ENCODE measurements at places on chromosomes 7 and 10. TPM values are rescaled to one million over a fixed set of nuclear protein-coding genes. Genes with fewer than 3 reads are reported as not detected.

DNA sequence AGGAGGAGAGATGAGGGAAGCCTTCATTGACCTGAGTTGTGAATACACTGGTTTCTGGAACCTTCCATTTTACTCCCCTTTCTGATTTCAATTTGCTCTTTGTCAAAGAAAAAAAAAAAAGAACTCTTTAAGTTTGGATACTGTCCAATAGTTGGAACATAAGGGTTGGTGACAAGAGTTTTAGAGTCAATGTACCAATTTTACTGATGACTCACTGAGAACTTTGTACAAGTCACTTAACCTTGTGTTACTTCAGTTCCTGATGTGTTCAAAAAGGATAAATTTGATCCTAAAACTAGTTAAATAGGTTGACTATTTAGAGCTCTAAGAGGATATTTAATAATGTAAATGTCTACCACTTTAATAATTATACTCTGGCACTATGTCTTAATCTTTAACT lies 4.1 kb upstream of the CDK14 start:
- DNase-seq, result no peak

The EPHA1 gene
- 20.4 TPM for polyA plus RNA-seq

- no peak for DNase-seq
Measured at GRCh38 chr7:2034291-2035201, 198.2 kb downstream of the MAD1L1 start.

- DNase-seq, result no peak
Measured at GRCh38 chr7:7569081-7569527, 2.4 kb downstream of the MIOS start.

DNA sequence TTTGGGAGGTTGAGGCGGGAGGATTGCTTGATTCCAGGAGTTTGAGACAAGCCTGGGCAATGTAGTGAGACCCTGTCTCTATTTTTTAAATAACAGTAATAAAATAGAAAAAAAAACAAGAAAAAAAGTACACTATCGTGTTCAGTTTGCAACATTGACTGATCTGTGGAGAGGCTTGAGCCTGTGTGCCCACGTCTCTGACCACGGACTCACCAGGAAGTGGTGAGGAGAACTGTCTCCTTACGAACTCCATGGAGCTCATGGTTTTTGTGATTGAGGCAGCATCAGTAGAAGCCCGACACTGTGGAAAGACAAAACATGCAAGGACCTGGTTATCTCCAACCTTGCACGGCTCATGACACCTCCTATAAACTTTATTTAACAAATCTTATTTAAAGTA lies 23.9 kb upstream of the DNAJB6 start:
- no peak for DNase-seq

DNA sequence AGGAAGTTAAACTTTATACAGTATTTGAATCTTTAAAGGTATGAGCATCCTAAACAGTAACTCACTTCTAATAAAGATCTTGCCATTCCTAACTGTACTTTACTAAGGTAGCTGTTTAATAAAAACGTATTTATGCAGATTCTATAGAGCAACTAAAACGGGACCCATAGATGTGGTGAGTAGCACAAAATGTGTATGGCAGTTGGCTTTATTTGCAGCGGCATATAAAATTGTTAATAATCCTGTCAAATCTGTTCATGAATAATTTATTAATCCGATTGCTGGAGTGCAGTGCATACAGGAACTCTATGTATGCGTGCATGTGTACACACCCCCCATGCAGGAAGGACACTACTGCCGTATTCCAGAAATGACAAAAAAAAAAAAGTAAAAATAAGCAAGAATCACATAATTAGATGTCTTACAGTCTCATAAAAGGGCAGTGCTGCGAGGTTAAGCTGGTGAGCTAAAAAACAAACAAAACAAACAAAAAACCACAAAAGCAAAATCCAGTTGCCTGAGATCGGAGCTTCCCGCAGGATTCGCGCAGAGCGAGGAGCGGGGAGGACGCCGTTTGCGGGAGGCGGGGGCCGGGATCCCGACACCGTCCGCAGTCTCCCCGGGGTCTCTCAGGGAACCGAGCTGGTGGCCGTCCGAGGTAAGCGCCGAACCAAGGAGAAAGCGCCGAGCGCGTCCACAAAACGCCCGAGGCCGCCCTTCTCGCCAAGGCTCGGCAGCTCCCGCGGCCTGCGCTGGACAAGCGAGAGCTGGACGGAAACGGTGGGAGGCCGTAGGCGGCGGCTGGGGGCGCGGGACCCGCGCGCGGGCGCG lies 518 bp upstream of the COMMD3 start:
- DNase-seq, result no peak

DNA sequence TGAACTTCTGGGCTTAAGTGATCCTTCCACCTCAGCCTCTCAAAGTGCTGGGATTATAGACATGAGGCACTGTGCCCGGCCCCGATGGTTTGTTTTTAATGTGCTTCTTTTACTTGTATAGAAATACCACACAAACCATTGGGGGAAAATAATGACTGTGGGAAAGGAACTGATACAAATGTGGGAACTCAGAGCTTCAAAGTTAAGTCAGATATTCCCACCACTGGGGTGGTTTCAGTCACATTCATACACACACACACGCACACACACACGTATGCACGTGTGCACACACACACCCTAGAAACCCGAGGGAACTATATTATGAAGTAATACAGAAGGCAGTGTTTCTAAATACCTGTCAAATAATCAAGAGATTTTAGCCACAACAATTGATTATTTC lies 17.0 kb downstream of the CPA4 start:
- DNase-seq, result no peak

DNA sequence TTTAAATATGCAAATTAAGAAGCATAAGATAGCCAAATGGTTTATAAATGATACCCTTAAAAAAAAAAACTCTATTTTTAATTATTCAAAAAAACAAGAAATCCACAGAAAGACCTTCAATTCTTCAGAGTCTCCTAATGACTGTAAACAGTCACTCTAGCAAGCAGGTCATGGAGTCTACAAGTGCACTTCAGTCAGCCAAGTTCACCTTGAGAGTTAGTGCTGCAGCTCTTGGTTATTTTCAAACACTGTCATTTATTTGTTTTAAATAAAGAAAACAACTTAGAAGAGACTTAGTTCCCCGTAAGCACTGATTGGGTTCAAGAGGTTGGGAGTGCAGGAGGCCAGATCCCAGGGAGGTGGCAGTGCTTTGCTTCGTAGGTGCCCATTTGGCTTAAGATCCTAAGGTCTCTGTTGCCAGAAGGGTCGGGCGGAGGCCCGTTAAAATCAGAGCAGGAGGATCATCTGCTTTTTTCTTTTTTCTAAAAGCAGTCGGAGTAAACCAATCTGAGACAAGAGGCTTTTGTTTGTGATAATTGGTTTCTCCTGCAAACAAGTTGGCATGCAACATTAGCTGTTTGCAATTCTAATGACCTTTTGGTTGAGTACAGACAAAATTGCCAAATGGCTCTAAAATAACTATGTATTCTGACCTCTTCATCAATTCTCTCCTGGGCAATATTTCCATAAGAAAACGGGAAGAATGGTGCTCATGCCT lies 86.4 kb upstream of the ELMO1 start:
- no peak for DNase-seq

The HOXA13 gene
- 0.21 TPM for polyA plus RNA-seq

DNA sequence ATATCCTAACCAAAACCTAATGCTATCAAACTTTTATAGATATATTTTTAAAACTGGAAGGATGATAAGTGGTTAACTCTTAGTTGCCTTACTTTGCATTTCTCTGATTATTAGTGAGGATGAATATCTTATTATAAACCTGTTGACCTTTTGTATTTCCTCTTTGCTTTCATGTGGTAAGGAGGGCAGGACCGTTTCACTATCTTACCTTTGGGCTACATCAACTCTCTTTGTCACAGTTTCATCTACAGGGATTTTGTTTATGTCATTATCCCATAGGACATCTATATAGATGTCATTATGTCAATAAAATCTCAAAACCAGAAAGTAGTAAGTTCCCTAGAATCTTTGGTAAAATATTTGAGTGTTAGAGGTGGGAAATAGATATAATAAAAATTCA lies 219.3 kb downstream of the THSD7A start:
- no peak for DNase-seq

GRCh38 chr7:28017372-28017771 lies 163.2 kb downstream of the JAZF1 start:
- no peak for DNase-seq

The C10orf53 gene
- not detected for polyA plus RNA-seq
